ENCODE measurements at places on chromosomes 12 and 14.

- no peak for DNase-seq
Observed at GRCh38 chr12:46354111-46354801, 18.3 kb downstream of the SLC38A2 start.

DNA sequence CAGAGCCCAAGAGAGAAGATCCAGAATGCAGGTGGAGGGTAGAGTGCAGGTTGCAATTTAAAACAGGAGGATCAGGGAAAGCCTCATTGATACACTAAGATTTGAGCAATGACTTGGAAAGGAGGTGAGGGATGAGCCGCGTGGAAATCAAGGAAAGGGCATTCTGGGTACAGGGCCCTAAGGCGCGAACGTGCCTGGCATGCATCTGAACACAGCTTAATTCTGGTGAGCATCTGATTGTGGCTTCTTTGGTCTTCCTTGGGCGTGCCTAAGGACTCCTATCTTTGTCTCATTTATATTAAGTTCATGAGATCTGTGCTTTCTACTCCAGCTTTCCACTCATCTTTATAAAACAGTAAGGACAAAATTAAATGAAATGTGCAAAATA, 79.3 kb downstream of the NTF3 start:
- no peak for DNase-seq

- no peak for DNase-seq
Observed at GRCh38 chr12:23169696-23170013, 544.7 kb downstream of the ETNK1 start.

DNA sequence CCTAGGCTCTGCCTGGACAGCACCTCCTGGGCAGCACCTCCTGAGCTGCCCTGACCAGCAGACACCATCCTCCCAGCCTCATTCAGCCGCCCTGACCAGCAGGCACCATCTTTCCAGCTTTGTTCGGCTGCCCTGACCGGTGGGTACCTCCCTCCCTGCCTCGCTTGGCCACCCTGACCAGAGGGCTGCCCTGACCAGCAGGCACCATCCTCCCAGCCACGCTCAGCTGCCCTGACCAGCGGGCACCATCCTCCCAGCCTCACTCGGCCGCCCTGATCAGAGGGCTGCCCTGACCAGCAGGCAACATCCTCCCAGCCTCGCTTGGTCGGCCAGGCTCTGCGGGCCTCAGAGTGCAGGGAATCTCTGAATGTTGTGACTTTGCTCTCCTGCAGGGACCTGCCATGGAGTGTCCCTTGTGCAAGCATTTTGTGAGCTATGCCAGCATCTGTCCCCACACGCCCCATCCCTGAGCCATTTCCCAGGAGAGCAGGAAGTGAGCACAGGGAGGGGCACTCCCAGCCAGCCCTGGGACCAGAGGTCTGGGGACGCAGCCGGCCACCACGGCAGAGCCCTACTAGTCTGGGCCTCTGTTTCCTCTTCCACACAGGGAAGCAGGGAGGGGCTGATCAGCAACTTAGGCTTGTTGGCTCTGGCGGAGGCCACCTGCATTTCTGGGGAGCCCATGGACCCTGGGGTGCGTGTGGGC, 265.5 kb downstream of the SEC23A start:
- DNase-seq, result no peak

DNA sequence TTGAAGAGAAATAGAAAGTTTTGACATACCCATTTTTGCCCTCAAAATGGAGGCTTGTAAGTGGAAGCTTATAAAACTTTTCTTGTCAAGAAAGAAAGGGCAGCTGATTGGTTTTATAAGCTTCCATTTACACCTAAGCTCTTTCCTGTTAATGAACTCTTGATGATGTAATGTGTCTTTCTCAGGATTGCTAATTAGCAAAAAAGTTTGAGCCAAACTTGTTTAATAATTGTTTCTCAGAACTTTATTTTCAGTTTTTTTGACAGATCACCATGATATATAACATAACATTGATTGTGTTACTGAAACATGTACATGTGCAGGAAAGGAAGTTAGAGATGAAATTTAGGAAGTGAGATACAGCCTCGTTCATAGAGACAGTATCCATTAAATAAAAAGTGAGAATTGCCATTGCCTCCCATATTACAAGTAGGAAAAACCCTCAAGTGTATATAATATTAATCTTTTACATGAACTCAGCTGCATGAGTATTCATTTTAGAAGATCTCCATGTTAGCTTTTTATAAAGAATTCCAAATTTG, 26.8 kb downstream of the RIC8B start:
- no peak for DNase-seq

- DNase-seq, result no peak
Observed at GRCh38 chr14:50635141-50635540, 33.0 kb downstream of the SAV1 start.

DNA sequence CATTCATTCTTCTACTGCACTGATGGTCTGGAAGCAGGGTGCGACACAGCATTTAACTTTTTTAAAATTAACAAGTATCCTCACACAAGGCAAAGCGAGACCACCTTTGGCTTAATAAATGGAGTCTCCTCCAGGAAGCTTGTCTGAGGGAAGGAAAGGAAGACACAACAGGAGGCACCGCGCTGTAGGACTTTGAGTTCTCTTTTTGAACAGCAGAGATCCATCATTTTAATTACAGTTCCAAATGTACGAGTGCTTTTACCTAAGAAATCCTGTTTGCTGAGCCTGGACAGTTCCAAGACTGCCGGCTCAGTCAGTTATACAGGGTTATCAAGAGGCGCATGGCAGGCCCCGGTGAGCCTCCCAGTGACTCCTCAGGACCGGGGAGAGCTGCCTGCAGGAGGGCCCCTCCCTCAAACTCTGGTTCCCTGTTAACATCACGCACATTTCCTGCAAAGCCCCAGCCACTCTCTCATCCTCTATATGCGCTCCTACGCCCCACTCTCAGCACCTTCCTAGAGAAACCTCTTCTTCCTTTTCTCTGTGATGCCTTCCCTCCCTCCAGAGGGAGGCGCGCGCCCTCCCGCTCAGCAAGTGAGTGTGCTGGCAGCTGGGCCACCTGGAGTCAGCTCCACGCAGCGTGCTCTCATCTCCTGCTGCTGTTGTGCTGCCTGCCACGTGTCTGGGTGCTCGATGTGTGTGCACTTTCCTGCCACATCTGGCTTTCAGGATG, 46.1 kb downstream of the STX2 start:
- no peak for DNase-seq

GRCh38 chr12:101243074-101243473, 33.0 kb upstream of the SLC5A8 start:
- no peak for DNase-seq
